ENCODE measurements at places on chromosomes 3 and 15.
A peak's percentile ranks its signal among the peaks of the same experiment; 100 is the strongest.

GRCh38 chr3:170259907-170260306, 37.7 kb downstream of the PRKCI start:
- peaks cover 48% of the 10 kb centered on the region for H3K4me1 ChIP-seq
- peaks cover 14% of the 10 kb centered on the region for H3K36me3 ChIP-seq
- DNase-seq, result no peak
- H3K4me3 ChIP-seq, result peak overlapping the region; percentile 52
- H3K27me3 ChIP-seq, result no peaks in the 10 kb centered on the region

DNA sequence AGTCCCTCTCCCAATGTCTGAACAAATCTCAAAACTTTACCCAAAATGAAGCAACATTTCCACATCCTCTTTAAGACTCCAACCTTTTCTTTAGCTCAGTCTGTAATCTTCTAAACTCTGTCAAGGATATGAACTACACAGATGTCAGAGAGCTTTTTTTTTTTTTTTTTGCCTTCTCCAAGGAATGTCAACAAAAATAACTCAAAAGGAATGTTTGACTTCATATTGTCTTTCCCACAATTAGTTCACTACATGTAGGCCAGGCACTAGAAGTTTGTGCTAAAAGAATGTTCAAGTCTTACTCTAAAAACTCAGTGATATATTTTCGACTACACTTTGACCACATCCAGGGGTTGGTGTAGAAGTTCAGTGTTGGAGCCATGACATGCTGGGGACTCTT, 37.1 kb downstream of the ADAMTS9 start:
- H3K36me3 ChIP-seq, result no peaks in the 10 kb centered on the region
- no peaks in the 10 kb centered on the region for H3K27me3 ChIP-seq
- DNase-seq, result no peak
- H3K27ac ChIP-seq, result no peak overlapping the region
- H3K4me1 ChIP-seq, result no peaks in the 10 kb centered on the region

DNA sequence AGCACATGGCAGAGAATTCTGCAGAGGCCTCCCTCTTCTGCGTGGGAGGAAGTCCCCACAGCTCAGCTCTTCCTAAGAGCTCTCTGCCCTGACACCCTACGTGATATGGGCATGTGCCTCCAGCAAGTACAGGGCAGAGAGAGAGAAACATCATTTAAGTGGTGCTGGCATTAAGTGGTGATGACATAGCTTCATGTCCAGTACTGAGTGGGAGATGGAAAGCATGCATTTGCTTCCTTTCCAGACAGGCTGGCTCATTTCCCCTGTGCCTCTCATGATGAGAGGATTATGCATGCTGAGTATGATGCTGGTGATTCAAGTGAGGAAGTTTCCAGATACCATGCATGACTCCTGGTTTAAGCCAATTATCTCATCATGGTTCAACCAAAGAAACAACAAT, 26.9 kb downstream of the BFSP2 start:
- no peak overlapping the region for H3K4me3 ChIP-seq
- peaks cover 6% of the 10 kb centered on the region for H3K27me3 ChIP-seq
- no peak for DNase-seq
- H3K27ac ChIP-seq, result no peak overlapping the region

DNA sequence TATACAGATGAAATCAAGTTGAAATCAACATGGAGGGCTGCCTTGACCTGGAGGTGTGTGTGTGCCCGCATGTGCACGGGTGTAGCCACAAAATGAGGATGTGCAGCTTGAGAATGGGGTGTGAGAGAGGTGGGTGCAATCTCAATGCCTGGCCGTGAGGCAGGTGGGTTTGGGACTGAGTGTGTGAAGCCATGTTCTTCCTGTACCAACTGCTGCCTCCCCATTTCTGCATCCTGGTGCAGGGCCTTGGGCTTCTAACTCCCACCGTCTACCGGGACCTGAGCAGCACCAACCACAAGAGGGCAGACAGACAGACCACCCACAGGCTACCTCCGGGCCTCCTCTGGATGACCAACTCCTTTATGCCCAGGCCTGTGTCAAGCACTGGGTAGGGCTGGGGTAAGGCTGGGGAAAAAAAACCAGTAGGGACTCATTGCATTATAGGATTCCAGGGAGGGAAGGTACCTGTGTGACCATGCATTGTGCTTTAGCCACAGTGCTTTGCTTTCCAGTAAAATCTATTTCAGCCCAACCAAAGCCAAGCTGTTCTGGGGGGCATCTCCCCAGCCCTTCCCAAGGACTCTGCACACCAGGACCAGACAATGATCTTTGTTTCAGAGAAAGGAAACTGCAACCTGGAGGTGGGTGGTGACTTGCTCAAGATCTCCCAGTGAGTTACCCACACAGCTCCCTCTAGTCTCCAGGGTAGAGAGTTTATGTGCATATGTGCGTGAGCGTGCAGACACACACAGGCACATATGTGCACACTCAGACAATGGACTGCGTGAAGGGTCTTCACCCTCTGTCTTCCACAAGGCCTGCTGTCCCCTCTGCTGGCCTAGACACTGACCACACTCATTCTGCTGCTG, 162.2 kb upstream of the TLE3 start:
- H3K4me1 ChIP-seq, result peaks cover 55% of the 10 kb centered on the region
- peak overlapping the region; percentile 74 for H3K4me3 ChIP-seq
- H3K27me3 ChIP-seq, result peaks cover 16% of the 10 kb centered on the region
- peak; percentile 25 for DNase-seq

DNA sequence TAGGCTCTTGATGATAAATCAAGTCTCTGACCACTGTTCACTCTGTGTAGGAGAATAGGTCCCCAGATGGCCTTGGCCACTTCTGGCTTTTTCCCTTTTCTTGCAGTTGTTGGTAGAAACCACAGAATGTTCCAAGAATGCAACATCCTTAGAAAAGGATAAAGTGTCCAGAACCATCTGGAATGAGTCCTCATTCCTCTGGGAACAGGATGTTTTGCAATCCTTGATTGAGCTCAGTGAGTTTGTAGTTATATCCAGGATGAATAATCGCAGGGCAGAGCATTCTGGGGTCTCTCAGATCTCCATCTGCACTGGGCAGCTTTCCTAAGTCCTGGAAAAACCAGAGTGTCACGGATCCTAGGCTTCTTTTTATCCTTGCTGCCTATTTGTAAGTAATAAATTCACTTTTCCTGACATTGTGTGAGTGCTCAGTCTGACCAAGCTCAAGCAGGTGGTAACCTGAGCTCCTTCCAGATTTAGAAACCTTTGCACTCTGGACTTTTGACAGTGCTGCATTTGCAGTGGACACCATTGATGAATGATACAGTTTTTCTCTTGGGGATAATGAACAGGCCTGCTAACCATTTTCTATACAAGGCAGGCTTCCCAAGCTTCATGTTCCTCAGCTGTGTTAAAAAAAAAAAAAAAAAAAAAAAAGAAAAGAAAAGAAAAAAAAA, 1028.6 kb downstream of the OTOL1 start:
- no peaks in the 10 kb centered on the region for H3K27me3 ChIP-seq
- no peak overlapping the region for H3K27ac ChIP-seq
- H3K36me3 ChIP-seq, result no peaks in the 10 kb centered on the region
- no peaks in the 10 kb centered on the region for H3K4me1 ChIP-seq

- no peak for DNase-seq
- no peak overlapping the region for H3K4me3 ChIP-seq
- peaks cover 3% of the 10 kb centered on the region for H3K36me3 ChIP-seq
- H3K4me1 ChIP-seq, result peaks cover 11% of the 10 kb centered on the region
Observed at GRCh38 chr3:185631108-185631507, 45.0 kb downstream of the SENP2 start.
